H1 (cell line): ENCODE measurements at places on chromosomes 16 and 17. TPM values are rescaled to one million over a fixed set of nuclear protein-coding genes. Genes with fewer than 3 reads are reported as not detected.

Gene NHERF2
- total RNA-seq: 19.3 and 19.6 TPM in 2 replicates

Gene NUDT7
- 8.8 and 9.9 TPM in 2 replicates for total RNA-seq

Gene HOXB2
- total RNA-seq: not detected in 2 replicates

Gene DNAH17
- 0.67 and 1.1 TPM in 2 replicates for total RNA-seq

Gene KRTAP9-8
- not detected in 2 replicates for total RNA-seq

Gene KRT24
- total RNA-seq: not detected in 2 replicates

Gene FBXW10
- not detected in 2 replicates for total RNA-seq

Gene GOSR1
- 38.0 and 43.3 TPM in 2 replicates for total RNA-seq

Gene DNAH9
- 0.65 and 0.86 TPM in 2 replicates for total RNA-seq

Gene RDM1
- total RNA-seq: 4.8 and 7.3 TPM in 2 replicates

Gene SPNS3
- not detected in 2 replicates for total RNA-seq

Gene ABI3
- 1.1 and 1.3 TPM in 2 replicates for total RNA-seq

Gene OTOP3
- total RNA-seq: not detected in 2 replicates

Gene ADAMTS18
- 0.19 TPM in 2 replicates for total RNA-seq

Gene CDH15
- 0.65 and 0.82 TPM in 2 replicates for total RNA-seq

Gene TOP2A
- total RNA-seq: 276 and 291 TPM in 2 replicates

Gene MEIOC
- total RNA-seq: 3.6 and 4.8 TPM in 2 replicates

Gene C16orf54
- not detected in 2 replicates for total RNA-seq

Gene LRRC3C
- total RNA-seq: not detected in 2 replicates

Gene CLEC10A
- total RNA-seq: not detected in 2 replicates

Gene OR3A3
- not detected in 2 replicates for total RNA-seq

Gene CDH16
- not detected in 2 replicates for total RNA-seq

Gene CIITA
- total RNA-seq: 0.06 and 0.07 TPM in 2 replicates

Gene ITGAD
- total RNA-seq: not detected in 2 replicates

Gene ARL6IP1
- total RNA-seq: 154 and 162 TPM in 2 replicates

Gene KRTAP4-6
- not detected in 2 replicates for total RNA-seq

Gene UTS2R
- 0.63 TPM in 1 of 2 replicates, not detected in the other for total RNA-seq

Gene EVPL
- total RNA-seq: 0.75 and 0.99 TPM in 2 replicates

Gene TMEM235
- total RNA-seq: 0.15 TPM in 1 of 2 replicates, not detected in the other

Gene KRT36
- not detected in 2 replicates for total RNA-seq

Gene PTGES3L
- 2.2 and 3.0 TPM in 2 replicates for total RNA-seq

Gene TERF2IP
- 14.4 and 15.1 TPM in 2 replicates for total RNA-seq

Gene FAM20A
- total RNA-seq: 3.5 and 3.6 TPM in 2 replicates

Gene B9D1
- total RNA-seq: 24.6 and 25.4 TPM in 2 replicates
